ENCODE measurements at places on chromosomes 1 and 21. TPM values are rescaled to one million over a fixed set of nuclear protein-coding genes. Genes with fewer than 3 reads are reported as not detected.

Gene VANGL2
- 3.2 TPM for polyA plus RNA-seq

Gene CYP4A11
- polyA plus RNA-seq = not detected

Gene TRIM46
- 6.9 TPM for polyA plus RNA-seq

Gene OR6K3
- not detected for polyA plus RNA-seq

Data from IMR-90 (cell line).